HT-29 (cell line): ENCODE measurements at places on chromosomes 11 and 22.
A peak's percentile ranks its signal among the peaks of the same experiment; 100 is the strongest.

- no peak for DNase-seq
Observed at GRCh38 chr11:58957922-58958321, 18.6 kb downstream of the GLYATL1 start.

- DNase-seq, result no peak
Observed at GRCh38 chr11:69173331-69173730, 17.6 kb downstream of the SMIM38 start.

GRCh38 chr22:26712158-26712557, 54.8 kb downstream of the MIAT start:
- no peak for DNase-seq

- DNase-seq, result no peak
Observed at GRCh38 chr11:78577495-78577894, 2.8 kb upstream of the NARS2 start.

- no peak for DNase-seq
Observed at GRCh38 chr22:36184433-36185025, 17.1 kb downstream of the APOL4 start.

DNA sequence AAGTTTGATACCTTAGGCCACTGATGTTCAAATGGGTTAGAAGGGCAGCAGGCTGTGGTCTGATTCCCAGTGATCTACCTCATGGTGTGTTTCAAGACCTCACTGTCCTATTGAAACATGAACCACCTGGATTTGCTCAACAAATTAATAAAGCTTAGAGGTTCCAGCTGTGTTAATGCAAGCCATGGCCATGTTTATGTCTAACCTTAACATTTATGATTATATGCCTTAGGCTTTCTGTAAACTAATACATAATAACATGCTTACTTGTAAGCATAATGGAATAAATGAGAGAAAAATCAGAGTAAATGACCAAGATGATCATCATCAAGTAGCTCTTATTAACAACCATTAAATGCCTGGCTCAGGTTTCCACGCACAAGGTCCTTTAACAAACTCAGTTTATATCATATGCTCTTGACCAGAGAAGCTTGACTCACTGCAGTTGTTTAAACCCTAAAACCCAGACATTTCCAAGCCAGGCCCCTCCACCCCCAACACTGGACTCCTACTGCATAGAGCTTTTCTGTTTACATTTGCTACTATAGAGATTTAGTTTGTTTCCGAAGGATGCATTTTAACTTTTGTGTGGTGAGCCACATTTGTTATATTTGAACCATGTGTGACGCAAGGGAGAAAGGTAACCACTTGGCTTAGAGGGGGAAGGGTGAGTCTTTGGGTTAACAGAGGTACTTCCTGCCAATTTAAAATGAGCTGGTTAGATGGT, 43.7 kb downstream of the KREMEN1 start:
- no peak for DNase-seq

GRCh38 chr11:1730059-1730629, 20.3 kb downstream of the IFITM10 start:
- DNase-seq, result no peak

- no peak for DNase-seq
Observed at GRCh38 chr22:48659404-48659996, 1168.2 kb downstream of the BRD1 start.

DNA sequence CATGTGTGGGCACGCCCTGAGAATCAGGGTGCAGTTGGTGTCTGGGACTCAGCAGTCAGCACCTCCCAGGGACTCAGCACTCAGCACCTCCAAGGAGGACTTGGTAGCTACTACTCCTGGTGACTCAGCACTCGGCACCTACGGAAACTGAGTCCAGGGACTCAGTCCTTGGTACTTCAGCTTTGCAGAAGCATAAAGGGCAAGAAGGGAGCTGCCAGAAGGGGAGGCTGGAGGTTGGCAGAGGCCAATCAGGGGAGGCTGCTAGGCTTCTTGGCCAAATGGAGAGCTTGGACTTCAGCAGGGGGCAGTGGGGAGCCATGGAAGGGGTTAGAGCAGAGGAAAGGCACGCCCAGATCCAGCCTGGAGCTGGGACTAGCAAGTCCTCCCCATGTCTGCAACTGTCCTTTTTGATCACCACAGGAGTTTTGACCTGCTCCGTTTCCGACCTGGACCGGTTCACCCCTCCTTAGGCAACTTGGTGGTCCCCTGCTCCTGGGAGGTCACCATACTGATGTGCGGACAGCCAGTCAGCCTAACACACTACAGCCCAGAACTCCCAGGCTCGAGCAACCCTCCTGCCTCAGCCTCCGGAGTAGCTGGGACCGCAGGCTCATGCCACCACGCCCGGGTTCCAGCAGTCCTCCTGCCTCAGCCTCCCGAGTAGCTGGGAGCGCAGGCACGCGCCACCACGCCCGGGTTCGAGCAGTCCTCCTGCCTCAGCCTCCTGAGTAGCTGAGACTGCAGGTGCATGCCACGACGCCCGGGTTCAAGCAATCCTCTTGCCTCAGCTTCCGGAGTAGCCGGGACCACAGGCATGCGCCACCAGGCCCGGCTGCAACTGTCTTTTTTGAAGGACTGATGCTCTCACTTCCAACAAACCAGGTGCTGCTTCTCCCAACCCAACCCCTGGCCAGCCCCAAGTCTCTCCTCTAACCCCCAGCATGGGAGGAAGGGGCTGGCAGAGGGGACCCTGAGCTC, 1.5 kb downstream of the ANO9 start:
- no peak for DNase-seq

GRCh38 chr22:49499433-49500075, 328.1 kb downstream of the BRD1 start:
- DNase-seq, result no peak

DNA sequence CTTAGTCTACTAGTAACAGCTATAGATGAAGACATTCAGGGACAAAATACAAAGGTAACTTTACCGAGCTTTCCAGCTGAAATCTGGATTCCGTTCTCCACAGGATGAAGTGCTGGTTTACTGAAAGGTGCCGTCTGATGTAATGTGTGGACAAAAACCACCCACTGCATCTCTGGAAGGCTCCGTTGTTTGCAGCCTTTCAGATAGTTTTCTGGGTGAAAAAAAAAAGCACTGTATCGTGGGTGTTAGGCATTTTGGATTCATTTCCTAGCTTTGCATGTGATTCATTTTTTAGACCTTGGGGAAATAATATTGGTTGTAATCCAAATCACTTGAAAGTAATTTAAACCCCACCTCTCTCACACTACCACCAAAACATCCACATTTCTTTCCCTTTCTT, 10.4 kb downstream of the JAM3 start:
- DNase-seq, result no peak

DNA sequence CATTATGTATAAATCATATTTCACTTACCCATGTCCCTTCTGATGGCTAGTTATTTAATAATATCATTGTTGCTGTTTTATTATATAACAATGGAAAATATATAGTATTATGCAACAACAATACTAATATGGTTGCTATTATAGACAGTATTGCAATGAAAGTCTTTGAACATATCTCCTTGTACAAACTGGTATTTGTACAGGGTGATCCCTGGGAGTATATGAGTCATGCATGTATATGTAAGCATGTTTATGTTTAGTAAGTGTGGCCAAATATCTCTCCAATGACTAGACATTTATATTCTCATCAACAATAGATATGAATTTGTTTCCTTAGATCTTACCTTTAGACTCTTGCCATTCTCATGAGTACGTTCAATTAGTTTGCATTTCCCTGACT, 55.9 kb downstream of the KCNC1 start:
- DNase-seq, result no peak

DNA sequence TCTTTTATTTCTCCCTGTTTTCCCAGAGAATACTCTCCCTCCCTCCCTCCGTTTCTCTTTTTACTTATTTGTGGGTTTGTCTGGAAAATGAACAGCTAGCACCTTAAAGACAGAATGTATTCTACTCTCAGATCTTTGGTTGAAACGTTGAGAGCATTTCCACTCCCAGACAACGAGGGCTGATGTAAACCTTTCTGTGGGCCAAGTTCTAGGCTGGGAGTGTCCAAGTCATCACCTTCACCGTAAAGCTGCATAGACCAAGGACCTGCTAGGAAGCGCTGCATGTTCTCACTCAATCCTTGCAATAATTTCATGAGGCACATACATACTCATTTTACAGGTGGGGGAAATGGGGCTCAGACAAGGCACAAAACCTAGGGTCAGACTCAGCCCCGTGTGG, 32.4 kb downstream of the MYH9 start:
- no peak for DNase-seq

GRCh38 chr11:12189543-12190235, 79.3 kb downstream of the MICAL2 start:
- DNase-seq, result no peak

DNA sequence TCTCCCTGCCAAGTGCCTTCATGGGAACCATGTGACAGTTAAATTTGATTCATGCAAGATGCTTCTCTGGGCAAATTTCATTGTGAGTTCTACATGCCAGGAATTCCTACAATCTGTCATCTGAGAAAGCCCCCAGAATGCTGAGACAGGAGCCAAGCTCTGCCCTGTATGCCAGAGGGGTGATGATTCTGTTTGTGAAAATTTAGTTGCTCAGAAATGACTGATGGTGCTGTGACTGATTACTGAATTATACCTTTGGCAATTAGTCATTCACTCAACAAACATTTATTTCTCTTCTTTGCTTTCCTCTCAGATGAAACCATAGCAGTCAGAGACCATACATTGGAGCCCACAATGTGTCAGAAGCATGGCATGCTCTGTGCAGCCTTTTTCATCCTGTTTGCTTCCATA, 69.0 kb upstream of the ZBED5 start:
- DNase-seq, result no peak

GRCh38 chr11:539971-540481, 2.7 kb downstream of the LRRC56 start:
- no peak for DNase-seq

DNA sequence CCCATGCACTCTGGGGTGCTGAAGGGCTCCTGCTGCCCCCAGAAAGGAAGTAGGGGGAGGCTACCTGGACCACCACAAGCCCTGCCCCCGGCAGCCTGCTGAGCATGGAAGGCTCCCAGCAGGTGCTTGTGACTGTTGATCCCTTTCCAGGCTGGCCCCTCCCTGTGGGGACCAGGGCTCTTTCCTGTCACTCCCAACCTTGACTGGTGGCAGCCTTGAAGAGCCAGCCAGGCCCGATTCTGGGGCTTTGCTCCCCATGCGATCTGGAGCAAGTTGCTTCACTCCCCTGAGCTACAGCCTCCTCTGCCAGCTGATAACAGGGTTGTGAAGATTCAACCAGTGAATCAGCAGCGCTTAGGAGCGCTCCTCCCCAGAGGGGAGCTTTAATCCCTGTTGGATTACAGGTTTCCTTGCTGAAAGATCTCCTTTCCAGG, 4.6 kb upstream of the CST6 start:
- DNase-seq, result no peak

GRCh38 chr11:71334191-71334590, 81.8 kb upstream of the SHANK2 start:
- no peak for DNase-seq

DNA sequence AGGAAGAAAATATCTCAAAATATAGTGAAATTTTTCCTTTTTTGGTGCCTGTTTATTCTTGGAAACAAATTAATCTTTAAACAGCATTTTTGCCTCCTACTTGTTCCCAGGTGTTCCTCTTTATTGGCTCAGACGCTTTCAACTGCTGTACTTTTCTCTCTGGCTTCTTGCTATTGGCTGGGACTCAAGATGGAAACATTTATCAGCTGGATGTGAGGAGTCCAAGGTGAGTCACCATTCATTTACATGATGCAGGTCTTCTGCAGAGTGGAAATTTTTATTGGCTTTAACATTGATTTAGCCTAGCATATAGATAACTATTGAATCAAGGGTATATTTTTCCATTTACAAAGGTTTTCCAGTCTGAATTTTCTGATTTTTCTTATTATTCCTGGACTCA, 34.4 kb upstream of the DNAJB13 start:
- DNase-seq, result no peak

- DNase-seq, result peak; percentile 49
Observed at GRCh38 chr11:46557684-46558151, 36.1 kb downstream of the AMBRA1 start.

- peak; percentile 17 for DNase-seq
Observed at GRCh38 chr11:44634401-44635281, 69.2 kb downstream of the CD82 start.

- no peak for DNase-seq
Observed at GRCh38 chr11:76786441-76787014, 3.4 kb downstream of the TSKU start.

DNA sequence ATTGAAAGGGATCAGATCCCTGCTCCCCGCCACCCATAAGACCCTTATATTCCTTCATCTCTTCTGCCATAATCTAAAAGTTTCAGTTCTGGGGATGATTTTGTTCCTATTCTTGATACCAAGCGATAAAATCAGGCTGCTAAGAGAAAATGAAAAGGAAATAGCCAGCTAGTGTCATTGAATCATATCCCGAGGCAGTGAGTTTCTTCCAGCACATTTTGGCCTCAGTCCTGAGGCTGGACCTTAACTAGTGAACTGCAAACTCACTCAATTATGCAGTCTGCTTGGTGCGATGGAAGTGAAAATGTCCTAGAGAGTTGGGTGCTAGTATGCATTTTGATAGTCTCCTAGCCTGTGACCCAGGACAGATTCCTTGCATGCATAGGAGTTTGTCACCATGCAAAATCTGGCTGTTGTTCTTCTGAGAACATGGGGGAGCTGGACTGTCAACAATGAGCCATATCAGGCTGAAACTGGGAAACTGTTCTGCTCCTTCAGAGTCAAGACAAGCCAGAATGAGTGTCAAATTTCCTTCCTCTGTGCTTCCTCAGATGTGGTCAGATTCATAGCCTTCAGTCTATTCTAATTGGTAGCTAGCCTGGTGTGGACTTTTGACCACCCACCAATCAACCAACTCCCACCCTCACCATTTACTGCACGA, 102.9 kb downstream of the CCDC81 start:
- no peak for DNase-seq

GRCh38 chr11:111569476-111569875, 29.0 kb downstream of the LAYN start:
- DNase-seq, result no peak

DNA sequence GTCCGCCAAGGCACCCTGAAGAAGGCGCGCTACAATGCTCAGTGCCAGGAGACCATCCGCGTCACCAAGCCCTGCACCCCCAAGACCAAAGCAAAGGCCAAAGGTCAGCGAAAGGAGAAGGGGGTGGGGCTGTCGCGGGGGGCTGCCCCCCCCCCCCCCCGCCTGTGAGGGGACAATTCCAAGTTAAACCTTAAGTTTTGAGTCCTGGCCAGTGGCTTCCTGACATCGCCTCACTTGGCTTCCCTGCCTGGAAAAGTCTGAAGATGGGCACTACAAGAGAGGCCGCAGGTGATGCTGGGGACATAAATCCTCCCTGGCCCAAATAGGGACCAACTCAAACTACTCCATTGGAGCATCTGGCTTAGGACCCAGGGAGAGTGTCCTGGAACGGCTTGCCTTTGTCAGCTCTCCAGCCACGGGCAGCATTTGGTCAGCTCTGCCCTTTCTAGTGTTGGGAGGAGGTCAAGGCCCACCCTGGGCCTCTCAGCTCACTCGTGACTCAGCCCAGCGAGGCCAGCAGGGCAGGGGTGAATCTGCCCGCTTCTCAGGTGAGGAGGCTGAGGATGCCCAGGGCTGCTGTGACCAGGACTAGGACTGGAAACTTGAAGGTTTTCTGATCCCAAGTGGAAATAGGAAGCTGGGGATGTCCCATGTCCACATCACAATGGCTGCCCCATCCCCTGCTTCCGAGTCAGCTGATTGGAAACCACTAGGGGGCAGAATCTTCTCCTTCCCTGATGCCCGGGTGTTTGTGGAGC, 1.4 kb downstream of the MDK start:
- peak; percentile 66 for DNase-seq
